Activated T-helper 1 cell treated with anti-CD3 and anti-CD28 coated beads, Interleukin-2, amount 50 U/mL, for 16 hours (primary cell): ENCODE measurements at places on chromosomes 16 and 17.

- no peak for DNase-seq
Observed at GRCh38 chr17:40317345-40317873, 8.4 kb downstream of the RARA start.

DNA sequence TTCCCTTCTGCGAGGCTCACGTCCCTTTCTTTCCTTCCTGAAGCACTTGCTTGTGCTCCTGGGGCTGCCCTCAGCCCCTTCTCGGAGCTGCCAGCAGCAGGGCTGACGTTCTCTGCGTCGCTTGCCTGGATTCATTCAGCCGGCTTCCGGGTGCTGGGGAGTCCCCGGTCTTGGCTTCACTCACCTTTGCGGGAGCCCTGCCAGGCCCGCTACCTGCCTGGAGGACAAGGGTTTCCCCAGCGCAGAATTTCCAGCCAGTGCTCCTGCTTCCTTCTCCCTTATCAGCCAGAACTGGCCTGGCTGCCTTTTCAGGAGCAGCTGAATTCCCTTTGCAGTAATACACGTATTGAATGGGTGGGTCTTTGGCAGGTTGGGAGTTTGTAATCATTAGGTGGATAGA lies 22.1 kb upstream of the IL17C start:
- no peak for DNase-seq

GRCh38 chr16:66588981-66589713 lies 9.9 kb downstream of the CMTM2 start:
- DNase-seq: peak; percentile 41

GRCh38 chr16:56631832-56632155 lies 665 bp upstream of the MT1M start:
- no peak for DNase-seq

DNA sequence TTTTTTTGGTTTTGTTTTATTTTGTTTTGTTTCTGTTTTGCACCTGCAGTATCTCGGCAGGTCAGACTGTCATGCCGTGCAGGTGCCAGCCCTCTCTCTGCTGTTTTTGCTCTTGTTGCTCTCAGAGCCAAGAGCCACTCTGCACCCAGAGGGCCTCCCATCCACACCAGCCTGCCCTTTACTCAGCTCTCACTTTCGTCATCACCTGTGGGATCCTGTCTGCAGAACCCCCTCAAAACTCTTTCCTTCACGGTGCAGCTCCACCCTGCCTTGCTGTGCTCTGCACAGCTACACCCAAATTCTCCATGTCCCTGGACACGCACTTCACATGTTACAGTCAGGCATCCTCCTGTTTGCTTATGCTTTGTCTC lies 2.6 kb downstream of the AOC3 start:
- no peak for DNase-seq

DNA sequence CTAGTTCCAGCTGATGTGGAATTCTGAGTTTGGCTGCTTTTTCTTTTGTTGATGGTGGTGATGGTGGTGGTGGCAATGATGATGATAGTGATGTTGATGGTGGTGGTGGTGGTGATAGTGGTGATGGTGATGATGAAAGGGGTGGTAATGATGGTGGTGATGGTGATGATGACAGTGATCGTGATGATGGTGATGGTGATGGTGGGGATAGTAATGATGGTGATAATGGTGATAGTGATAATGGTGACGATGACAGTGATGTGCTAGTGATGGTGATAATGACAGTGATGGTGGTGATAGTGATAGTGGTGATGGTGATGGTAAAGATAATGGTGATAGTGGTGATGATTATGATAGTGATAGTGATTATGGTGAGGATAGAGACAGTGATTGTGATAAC lies 61.5 kb downstream of the BMERB1 start:
- no peak for DNase-seq

DNA sequence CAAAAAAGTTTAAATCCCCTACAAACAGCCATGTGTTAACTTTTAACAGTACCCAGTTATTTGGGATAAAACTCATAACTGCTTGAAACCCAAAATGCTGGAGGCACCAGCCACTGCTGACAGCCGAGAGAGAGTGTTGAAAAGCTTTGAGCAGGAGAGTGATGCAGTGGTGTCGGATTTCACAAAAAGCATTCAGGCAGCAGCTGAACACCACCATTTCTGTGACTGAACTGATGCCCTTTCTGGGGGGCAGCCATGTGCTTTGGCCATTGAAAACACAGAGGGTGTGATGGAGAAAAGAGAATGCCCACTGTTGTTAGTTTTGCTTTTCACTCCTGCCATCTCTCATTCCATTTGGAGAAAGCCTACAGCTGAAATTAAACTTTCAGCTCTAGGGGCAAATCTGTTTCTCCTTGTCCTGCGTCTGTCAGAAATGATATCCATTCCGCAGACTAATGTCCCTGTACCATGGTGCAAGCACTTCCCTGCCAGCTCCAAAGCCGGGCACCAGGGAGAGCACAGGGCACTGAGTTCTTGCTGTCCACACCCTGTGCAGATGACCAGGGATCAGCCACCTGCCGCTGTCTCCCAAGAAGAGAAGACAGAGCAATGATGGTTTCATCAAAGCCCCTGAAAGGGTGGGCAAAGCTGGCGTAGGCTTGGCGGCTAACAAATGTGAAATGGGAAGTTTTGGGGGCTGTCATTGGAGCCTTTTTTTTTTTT lies 16.6 kb upstream of the MLYCD start:
- DNase-seq: no peak

DNA sequence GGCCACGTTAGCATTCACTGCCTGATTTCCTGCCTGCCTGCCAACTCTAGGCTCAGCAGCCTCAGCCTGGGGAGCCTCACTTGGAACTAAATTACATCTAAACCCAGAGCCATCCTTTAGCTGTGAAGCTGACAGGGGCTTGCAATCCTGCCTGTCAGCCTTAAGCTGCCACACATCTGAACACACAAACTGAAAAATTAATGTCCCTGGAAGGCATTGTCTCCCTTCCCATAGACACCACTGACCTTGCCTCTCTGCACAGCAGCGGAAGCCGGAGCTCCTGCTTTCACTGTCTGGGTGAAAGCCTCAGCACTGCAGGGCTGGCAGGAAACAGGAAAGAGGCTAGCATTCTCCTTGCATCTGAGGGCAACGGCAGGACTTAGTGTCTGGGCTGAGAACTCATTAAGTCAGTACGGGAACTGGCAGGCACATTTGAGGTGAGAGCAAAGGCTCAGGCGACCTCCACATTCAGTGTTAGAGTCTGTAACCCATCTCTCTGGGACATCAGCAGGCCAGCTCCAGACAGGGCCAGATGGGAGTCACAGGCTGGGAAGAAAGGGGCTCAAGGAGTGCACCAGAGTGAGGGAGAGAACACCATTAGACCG lies 452.4 kb upstream of the C16orf82 start:
- DNase-seq: no peak

GRCh38 chr17:51860954-51861561 lies 297.5 kb downstream of the CA10 start:
- DNase-seq: no peak

DNA sequence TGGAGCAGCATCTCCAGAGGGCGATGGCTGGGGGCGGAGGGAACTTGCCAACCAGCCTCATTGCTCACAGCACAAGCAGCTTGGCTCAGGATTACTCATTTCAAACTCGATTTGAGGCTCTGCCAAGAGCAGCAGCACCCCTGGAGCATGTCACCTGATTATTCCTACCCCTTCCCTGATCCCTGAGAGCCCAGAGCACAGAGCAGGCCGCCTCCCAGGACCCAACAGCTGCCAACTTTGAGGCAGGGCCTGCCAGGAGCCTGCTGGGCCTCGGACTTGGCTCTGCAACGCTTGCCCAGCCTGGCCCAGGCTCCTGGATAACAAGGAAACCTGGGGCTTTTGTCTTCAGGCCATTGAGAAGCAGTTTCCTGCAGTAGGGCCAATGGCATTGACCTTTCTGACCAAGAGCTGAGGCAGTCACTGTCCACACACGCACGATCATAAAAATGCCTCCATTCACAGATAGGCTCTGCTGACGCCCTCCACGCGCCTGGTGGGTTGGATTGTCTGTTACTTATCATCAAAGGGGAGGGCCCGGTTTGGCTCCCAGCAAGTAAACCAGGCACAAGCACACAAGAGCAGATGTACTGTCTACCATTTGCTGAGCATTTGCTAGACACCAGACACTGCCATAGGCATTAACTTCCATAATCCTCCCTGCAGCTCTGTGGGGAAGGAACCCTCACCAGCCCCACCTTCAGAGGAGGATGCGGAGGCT lies 406.6 kb upstream of the EEF2KMT start:
- no peak for DNase-seq

GRCh38 chr16:2370721-2371120 lies 30.2 kb upstream of the ABCA3 start:
- DNase-seq: no peak

DNA sequence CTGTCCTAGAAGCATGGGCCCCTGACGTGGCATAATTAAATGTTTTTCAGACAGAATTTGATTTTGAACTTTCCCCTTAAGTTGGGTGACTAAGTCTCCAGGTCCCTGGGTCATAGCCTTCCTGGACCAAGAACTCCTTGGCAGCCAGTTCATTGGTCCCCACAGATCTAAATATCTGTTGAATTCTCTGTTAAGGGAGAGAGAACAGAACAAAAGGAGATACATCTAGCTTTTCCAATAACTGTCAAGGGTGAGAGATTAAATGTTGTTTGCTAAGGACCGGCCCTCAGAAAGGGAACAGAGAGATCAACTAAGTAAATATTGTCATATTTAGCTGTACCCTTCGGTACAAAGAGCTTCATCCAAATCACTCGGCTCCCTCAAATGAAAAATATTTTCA lies 78.2 kb upstream of the NOL11 start:
- no peak for DNase-seq

DNA sequence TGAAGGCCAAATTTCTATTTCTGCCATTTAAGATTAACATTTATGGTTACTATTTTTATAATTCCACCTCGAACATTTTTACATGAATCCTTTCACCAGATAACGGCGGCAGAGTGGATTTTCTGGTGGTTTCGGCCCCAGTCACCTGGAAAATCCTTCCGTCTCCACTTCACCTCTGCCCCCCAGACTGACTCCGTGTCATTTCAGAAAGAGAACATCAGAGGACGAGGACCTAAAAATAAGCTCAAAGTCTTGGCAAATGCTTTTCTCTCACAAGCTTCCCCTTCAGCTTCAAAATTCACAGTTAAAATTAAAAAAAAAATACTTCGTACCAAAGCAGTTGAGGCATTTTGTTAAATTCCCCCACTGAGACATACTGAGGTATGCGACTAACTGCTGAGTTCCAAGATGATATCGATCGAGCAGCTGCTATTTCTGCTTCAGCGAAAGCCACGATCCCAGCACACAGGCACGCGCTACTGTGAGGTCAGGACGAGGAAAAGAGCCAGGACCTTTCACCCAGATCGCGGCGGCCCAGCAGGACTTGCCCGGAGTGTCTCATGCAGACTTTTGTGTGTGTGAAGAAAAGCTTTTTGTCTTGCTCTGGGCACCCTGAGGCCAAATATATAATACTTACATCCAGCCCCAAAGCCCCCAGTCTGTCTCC lies 36.8 kb downstream of the ASPA start:
- no peak for DNase-seq

- DNase-seq: no peak
Observed at GRCh38 chr17:76353004-76353598, 615 bp downstream of the PRPSAP1 start.

DNA sequence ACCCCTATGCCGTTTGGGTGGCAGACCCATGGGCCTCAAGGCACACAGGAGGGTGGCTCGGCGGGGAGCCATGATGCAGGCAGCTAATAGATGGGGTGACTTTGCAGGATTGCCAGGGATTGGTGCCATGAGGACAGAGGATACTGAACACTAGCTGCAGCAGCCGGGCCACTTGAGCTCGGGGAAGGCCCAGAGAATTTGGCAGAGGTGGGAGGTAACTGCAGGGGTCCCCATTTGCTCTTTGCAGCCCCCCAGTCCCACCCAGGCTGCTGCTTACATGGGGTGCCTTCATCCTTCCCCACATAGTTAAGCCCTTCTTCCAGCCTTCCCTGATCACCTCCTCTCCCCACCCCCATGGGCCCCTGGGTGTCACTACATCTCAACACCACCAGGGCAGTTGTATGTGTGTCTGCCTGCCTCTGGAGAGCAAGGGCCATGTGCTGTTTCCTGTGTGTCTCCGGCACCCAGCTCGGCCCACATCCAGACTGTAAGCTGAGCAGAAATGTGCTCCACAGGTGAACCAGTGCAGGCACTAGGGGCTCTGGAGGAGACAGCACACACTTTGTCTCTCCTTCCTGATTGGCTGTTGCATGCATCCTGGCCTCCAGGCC lies 52.0 kb downstream of the SREBF1 start:
- DNase-seq: no peak

DNA sequence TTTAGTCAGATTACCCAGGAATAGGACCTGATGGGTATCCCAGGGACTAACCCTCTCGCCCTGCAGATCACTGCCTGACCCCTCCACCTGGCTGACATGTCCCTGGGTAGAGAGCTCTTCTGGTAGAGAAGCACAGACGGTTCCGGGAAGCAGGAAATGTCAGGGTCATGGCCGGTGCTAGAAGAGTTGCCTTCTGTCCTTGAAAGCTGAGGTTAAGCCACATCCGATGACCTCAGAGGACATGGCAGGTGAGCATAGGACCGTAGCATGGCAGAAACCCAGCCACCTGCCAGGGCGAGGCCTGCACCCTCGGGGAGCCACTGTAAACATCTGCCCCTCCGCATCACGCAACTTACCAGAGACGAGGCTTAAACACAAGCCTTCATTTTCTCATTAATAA lies 483.7 kb downstream of the SOX9 start:
- DNase-seq: no peak

- no peak for DNase-seq
Observed at GRCh38 chr17:79223471-79223870, 148.8 kb downstream of the ENGASE start.

DNA sequence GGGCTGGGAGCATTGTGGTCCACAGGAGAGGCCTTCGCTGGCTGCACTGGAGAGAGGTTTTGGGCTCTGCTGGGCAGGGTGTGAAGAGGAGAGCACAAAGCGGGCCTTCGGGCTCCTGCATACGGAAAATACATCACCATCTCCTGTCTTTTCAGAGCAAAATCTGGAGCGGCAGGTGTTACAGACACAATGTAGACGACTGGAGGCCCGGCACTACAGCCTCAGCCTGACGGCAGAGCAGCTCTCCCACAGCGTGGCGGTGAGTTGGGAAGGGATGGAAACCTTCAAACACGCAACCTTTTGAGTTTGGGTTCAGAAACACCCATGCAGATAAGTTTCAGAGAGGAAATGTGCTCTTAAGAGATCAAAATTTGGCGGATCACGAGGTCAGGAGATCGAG lies 17.9 kb downstream of the GINS2 start:
- DNase-seq: no peak

DNA sequence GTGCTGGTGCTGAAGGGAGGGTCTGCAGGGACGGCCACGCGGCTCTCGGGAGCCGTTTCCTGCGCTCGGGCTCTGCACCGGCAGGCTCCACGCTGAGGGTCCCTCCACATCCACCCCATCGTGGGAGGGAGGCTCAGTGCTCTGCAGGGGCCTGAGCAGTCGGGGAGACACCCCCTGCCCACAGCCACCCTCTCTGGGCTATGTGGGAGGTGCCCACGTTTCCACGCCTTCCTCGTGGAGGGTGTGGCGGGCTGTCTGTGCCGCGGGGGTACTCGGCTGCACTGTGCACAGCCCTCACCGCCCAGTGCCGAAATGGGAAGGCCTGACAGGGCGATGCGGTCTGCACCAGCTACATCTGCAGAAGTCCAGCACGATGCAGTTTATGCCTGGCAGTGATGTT lies 25.5 kb upstream of the ZNF750 start:
- no peak for DNase-seq

GRCh38 chr17:74777901-74778515 lies 1.9 kb upstream of the NAT9 start:
- no peak for DNase-seq
